ENCODE measurements at places on chromosomes 2 and 18.

GRCh38 chr2:170265321-170265720 lies 87.4 kb downstream of the MYO3B start:
- no peak overlapping the region for H3K27ac ChIP-seq
- H3K4me3 ChIP-seq: no peak overlapping the region
- no peak for DNase-seq

- DNase-seq: no peak
- H3K4me3 ChIP-seq: no peak overlapping the region
- peaks cover 36% of the 10 kb centered on the region for H3K4me1 ChIP-seq
- H3K27me3 ChIP-seq: peaks cover 4% of the 10 kb centered on the region
Measured at GRCh38 chr2:46362667-46363012, 65.4 kb downstream of the EPAS1 start.

DNA sequence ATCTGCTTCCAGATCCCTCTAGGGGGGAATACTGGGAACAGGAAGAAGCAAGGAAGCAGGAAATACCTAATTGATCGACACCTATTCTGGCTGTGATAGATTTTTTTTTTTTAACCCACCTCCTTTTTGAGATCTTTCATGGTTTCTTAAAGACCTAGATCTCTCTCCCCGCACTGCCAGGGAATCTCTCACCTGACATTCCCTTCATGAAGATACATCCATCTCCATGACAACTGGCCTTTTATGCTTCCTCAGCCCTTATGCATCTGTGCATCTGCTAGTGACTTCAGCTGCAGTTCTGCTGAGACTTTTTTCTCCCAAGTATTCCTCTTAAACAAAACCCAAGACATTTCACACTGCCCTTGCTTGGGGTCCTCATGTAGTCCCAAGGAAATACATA lies 21.1 kb upstream of the CPO start:
- H3K27me3 ChIP-seq: no peaks in the 10 kb centered on the region
- no peak overlapping the region for H3K4me3 ChIP-seq
- H3K4me1 ChIP-seq: no peaks in the 10 kb centered on the region
- no peak for DNase-seq

GRCh38 chr18:58866066-58866772 lies 1.5 kb downstream of the ZNF532 start:
- no peaks in the 10 kb centered on the region for H3K36me3 ChIP-seq
- H3K27ac ChIP-seq: no peak overlapping the region
- no peak for DNase-seq
- no peak overlapping the region for H3K4me3 ChIP-seq

DNA sequence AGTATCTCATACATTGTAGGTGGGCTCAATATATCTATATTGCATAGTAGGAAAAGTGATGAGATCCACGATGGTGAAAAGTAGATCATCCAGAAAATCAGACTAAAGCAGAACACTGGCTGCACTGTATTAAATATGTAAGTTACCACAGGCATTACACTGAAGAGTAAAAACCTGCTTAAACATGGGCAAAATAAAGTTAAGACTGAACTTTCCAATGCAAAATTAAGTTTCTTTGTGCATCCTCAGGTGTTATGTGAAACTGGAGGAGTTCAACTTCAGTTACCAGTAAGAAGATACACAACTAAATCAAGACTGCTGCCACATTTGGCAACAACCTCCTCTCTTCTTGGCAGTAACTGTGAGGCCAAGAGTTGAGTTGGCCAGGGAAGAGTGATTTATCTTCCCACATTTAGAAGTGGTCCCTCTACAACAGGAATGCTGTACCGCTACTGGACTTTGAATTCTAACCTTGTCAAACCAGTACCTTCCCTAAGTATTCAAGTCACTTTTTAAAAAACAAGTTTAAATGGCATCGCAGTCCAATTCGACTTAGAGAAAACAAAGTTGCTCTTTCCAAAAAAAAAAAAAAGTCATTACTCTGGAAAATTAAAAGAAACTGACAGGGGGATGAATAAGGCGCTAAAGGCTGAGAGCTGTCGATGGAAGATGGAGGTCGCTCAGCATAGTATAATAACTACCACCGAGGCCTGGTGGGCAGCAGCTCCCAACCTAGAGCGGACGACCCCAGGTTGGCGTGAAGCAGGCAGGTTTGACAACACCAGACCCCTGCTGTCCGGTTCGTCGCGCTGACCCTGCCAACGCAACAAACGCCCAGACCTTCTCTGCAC lies 1.1 kb downstream of the MAP4K3 start:
- peak overlapping the region; percentile 89 for H3K4me3 ChIP-seq
- peaks cover 1% of the 10 kb centered on the region for H3K36me3 ChIP-seq
- no peak for DNase-seq
- no peaks in the 10 kb centered on the region for H3K27me3 ChIP-seq

GRCh38 chr2:23537991-23538390 lies 153.0 kb downstream of the KLHL29 start:
- no peaks in the 10 kb centered on the region for H3K27me3 ChIP-seq
- H3K4me3 ChIP-seq: no peak overlapping the region
- H3K36me3 ChIP-seq: no peaks in the 10 kb centered on the region
- peaks cover 31% of the 10 kb centered on the region for H3K4me1 ChIP-seq

DNA sequence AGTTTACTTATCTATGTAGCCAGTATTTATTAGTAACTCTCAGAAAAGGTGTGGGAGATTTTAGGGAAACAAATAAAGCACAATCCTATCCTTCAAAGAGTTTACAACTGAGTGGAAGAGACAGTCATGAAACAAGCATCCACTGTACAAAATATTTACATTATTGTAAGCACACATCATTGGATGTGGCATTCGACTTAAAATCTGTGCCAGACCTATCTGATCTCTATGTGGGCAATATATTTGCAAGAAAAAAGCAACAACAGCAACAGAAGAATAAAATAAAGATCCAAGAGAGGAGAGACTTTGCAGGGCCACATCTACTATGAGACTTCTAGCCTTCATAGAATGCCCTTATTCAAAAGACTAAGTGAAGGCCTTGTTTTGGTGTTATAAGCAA lies 882.1 kb upstream of the PIK3C3 start:
- H3K4me3 ChIP-seq: no peak overlapping the region
- H3K27ac ChIP-seq: no peak overlapping the region
- H3K27me3 ChIP-seq: no peaks in the 10 kb centered on the region

- no peaks in the 10 kb centered on the region for H3K4me1 ChIP-seq
- no peak overlapping the region for H3K27ac ChIP-seq
- no peak for DNase-seq
- H3K4me3 ChIP-seq: no peak overlapping the region
- H3K36me3 ChIP-seq: peaks cover 6% of the 10 kb centered on the region
Measured at GRCh38 chr2:8737571-8738175, 55.8 kb downstream of the ID2 start.

DNA sequence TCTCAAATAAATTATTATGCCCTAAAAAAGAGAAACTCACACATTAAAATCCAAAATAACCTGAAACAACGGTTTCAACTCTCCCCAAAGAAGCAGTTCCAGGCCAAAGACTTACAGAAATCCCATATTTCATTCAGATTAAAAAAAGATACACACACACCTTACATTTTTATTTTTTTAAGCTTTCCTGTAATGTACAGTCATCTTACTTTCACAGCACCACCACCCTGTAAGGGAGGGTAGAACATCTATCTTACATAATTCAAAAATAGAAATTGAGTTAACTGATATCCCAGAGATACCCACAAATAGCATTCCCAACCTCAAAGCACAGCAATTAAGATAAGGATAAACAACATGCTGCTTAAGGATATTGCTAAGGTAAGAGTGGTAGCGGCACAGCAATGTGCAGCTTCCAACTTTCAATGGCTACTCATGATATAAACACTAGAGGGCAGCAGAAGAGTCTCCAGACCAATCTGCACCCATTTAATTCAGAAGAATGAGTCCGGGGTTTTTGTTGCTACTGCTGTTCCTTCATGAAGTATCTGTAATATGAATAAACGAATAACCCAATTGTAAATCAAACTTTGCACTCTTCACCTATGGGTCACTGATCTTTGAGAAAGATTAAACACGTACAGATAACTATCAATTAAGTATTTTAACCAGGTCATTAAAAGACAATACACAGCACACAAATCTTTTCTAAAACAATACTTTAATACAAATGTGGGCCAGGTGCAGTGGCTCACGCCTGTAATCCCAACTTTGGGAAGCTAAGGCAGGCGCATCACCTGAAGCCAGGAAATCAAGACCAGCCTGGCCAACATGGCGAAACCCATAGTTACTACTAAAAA lies 11.3 kb downstream of the GFPT1 start:
- no peaks in the 10 kb centered on the region for H3K27me3 ChIP-seq
- no peak overlapping the region for H3K4me3 ChIP-seq
- peaks cover 7% of the 10 kb centered on the region for H3K36me3 ChIP-seq
- no peak overlapping the region for H3K27ac ChIP-seq

GRCh38 chr18:43651057-43651456 lies 373.8 kb upstream of the SYT4 start:
- no peak overlapping the region for H3K4me3 ChIP-seq
- H3K27me3 ChIP-seq: no peaks in the 10 kb centered on the region
- no peaks in the 10 kb centered on the region for H3K36me3 ChIP-seq
- DNase-seq: no peak
- H3K27ac ChIP-seq: no peak overlapping the region
- no peaks in the 10 kb centered on the region for H3K4me1 ChIP-seq

DNA sequence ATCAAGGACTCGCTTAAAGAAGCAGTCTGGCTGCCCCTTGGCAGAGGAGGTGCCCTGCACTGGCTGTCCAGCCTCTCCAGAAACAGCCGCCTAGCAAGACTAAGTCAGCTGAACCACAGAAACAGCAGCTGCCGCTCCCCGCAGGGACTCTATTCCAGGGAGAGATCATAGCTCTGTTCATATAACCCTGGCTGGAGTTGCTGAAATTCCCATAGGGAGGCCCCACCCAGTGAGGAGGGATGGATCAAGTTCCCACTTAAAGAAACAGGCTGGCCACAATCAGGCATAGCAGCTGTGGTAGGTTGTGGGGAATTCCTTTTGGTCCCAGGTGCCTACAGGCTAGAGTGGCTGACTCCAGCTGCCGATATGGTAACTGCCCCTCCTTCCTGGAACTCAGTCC lies 74.2 kb upstream of the MC4R start:
- H3K4me1 ChIP-seq: no peaks in the 10 kb centered on the region
- no peak for DNase-seq
- H3K36me3 ChIP-seq: no peaks in the 10 kb centered on the region
- no peaks in the 10 kb centered on the region for H3K27me3 ChIP-seq
- H3K4me3 ChIP-seq: no peak overlapping the region

DNA sequence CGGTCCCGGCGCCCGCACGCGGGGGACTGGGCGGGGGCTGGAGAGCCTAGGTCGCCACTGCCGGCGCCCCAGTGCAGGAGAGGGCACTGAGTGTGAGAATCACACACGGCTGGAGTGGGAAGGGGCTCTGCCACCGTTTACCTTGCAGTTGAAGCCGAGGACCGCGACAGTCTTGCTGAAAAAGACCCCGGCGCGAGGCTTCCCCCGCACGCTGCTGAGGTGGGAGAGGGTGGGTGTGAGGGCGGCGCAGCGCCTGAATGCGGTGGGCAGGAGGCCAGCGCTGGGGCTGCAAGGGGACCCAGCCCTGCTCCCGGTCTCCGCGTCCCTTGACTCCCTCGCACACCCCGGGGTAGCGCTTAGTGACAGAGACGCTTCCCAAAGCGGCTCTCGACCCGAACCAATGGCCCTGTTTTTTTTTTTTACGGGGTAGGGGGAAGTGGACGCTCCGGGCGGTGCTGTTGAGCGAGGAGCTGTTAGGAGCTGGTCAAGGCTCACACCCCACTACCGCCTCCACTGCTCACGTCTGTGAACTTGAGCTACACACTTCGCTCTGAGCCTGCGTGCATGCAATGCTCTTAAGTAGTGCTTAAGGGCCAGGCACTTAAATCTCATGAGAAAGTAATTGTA lies 794 bp downstream of the NOTO start:
- H3K27me3 ChIP-seq: peaks cover 63% of the 10 kb centered on the region
- peak overlapping the region; percentile 39 for H3K4me3 ChIP-seq
- peaks cover 3% of the 10 kb centered on the region for H3K4me1 ChIP-seq
- H3K27ac ChIP-seq: no peak overlapping the region

Data from activated naive CD8-positive, alpha-beta T cell treated with anti-CD3 and anti-CD28 coated beads, Interleukin-2, amount 10 ng/mL, durations not matched to agents 7 days and 5 days (primary cell).